ENCODE measurements at places on chromosomes 3 and 15.

- peak; percentile 58 for DNase-seq
Measured at GRCh38 chr3:105866656-105867653, 1.9 kb downstream of the CBLB start.

DNA sequence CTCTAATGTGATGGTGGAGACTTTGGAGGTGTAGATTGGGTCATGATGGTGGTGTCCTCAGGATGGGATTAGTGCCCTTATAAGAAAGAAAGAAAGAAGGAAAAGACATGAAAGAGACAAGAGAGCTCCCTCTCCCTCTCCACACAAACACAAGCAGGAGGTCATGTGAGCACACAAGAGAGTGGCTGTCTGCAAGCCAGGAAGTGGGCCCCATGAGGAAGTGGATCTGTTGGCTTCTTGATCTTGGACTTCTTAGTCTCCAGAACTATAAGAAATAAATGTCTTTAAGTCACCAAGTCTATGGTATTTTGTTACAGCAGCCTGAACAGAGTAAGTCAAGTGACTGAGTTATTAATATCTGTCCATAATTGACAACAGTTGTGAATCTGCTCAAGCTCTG, 17.1 kb downstream of the IQCB1 start:
- DNase-seq, result no peak

DNA sequence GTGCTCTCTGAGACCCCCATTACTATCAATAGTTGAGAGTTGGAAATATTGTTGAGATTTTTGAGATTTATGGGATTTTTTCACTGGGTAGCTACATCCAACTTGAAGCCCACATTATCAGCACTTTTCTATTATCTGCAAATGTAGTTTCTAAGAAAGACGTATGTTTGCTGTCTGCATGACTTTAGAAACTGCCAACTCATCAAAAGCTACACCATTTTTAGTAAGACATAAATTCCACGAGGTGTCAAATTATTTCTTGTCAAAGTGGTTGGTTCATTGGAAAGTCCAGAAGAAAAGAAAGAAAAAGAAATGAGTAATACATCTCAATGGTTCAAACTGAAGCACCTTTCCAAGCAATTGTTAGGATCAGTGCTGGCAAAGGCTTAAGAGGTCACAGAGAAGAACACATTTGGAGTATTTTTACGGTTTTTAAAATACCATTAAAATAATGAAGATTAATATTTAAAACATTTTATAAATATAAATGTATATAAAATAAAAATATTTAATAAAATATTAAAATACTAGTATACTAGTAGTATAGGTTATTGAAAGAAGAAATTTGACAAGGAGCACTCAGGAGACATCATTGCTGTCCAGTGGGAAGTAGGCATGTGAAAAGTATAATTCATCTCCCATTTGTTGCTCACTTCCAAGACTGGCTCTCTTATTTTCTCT, 463.5 kb downstream of the TAFA4 start:
- DNase-seq, result no peak

DNA sequence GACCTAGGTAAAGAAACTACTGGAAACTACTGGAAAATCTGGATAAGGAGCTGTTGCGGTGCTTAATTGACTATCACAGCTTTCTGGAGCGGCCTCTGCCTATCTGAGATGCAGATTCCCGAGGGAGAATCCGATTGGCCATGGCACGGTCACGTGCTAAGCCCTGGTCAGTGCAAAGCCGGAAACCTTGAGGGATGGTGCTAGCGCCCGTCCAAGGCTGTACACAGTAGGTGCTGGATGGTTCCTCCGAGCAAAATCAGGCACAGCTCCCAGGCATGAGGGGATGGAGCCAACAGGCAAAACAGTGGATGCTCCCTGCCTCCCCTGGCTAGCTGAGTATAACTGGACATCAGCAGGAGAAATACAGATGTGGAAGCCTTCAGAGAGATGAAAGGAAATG, 238.7 kb upstream of the HES1 start:
- DNase-seq, result no peak

DNA sequence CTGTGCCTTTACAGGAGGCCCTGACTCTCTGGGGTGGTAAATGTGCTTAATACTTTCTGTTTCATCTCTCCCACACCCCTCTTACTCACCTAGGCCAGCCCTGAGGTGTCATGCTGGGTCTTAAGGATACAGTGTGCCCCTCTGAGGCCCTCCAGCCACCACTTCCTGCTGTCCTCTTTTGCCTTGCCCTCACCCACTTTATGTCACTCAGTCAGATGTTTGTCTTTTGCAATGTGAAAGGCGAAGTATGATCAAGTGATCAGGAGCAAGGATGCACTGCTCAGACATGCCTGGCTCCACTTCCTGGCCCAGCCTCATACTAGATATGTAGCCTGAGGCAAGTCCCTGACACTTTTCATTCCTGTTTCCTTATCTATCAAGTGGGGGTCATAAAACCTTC, 339.0 kb upstream of the NR2E3 start:
- no peak for DNase-seq

GRCh38 chr3:157559401-157559800, 56.2 kb upstream of the VEPH1 start:
- DNase-seq, result no peak

- DNase-seq, result no peak
Measured at GRCh38 chr3:39021465-39022285, 30.1 kb downstream of the SCN11A start.

GRCh38 chr3:116445990-116446389, 703 bp upstream of the LSAMP start:
- DNase-seq, result peak; percentile 81

DNA sequence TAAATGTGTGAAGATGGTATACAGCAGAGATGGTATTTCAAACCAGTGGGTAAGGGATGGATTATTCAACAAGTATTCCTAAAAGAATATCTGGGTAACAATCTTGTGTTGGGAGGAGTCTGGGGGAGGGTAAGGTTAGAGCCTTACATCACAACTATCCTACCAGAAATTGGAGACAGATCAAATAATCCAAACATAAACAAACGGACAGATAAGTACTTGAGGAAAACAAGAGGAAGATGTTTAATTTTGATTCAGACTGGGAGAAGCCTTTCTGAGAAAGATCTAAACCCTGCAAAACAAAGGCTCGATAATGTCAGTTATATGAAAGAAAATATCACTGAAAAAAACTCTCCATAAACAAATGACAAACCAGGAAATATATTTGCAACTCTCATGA, 77.9 kb downstream of the SLC9A9 start:
- DNase-seq, result no peak

- DNase-seq, result no peak
Measured at GRCh38 chr3:108035751-108036150, 55.1 kb downstream of the CD47 start.

GRCh38 chr3:107076946-107077345, 300.3 kb upstream of the CCDC54 start:
- no peak for DNase-seq

DNA sequence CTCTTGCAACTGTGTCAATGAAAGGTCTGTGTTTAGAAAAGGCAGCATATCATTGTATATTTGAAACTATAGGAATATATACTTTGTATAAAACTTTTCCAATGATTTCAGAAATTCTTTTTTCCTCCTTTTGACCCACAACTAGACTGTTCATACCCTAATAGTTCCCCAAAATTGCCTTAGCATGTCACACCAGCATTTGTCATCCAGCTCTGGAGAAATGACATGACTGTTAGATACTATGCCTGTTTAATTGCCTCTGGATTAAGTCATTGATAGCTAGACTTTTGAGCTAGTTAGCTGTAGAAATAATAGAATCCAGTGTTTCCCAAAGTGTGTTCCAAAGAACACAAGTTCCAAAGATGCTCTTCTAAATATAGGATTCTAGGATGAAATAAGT, 32.4 kb downstream of the B3GALNT1 start:
- no peak for DNase-seq

GRCh38 chr3:5296362-5296761, 108.9 kb downstream of the EDEM1 start:
- DNase-seq, result no peak

DNA sequence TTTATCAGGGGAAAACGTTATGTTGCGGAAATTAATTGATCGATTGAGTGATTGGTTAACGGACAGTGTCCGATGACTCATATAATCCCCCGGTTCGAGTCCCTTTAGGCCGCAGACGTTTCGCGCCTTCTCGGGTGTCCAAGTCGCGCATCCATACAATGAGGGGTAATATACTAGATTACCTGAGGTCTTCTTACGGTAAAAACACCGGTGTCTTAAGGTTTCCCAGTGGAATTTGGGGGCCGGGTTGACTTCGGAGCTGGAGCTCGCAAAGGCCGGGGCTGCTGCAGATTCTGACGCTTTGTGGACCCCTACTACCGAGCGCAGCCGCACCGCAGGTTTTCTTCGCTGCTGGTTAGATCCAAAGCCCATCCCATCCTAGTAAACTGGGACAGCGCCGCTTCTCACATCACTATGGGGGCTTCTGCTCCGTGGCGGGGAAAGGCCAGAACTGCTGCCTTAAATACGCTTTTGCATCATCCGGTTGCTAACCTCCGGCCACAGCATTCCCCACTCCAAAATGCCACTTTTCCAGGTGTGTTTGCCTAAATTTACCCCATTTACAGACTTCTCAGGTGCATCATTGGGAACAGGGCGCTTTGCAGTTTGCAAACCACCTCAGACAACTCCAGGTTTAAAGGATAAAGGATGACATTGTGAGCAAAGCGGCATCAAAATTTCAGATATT, 858 bp upstream of the SACM1L start:
- peak; percentile 54 for DNase-seq

DNA sequence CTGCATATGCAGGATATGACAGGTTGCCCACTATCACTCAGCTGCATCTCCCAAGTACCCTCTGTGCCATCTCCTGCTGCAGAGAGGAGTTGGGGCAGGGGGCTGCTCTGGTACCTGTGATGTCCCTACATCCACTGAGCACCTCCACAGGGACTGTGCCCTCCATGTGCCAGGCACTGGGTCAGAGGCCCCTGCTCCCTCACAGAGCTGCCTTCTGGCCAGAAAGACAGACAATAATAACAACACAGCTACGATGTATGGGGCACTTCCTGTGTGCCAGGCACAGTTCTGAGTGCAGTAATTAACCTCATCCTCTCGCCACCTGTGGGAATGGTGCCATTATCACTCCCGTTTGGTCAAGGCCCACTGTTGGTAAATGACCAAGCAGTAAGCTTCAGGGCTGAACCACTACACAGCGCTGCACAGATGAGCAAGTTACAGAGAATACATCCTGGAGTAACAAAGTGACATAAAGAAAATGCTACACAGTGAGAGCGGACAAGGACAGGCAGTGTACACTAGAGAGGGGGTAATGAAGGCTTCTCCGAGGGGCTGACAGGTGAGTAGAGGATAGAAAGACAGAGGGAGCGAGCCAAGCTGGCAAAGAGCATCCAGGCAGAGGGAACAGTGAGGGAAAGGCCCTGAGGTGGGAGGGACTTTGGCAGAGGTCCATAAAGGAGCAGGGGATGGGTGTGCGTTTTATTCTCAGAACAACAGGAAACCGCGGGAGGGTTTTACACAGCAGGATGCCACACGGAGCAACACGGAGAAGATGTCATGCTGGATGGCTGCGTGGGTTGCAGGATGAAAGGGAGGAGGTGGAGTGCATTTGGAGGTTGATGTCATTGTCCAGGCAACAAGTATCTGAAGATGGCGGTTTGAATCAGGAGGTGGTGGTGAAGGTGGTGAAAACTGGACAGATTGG, 13.6 kb downstream of the WNT7A start:
- DNase-seq, result no peak

GRCh38 chr3:32500231-32500630, 2.4 kb downstream of the CMTM6 start:
- DNase-seq, result no peak

DNA sequence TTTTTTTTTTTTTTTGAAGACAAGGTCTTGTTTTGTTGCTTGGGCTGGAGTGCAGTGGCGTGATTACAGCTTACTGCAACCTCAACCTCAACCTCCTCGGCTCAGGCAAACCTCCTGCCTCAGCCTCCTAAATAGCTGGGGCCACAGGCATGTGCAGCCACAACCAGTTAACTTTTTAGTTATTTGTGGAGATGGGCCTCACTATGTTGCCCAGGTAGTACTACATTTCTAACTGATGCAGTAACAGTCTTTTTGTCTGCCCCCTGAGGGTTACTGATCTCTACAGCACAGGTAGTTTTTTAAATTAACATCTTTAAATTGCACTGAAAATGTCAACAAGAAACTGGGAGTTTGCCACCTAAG, 3.4 kb upstream of the LMLN start:
- peak; percentile 27 for DNase-seq

GRCh38 chr3:16388850-16389441, 123.9 kb downstream of the OXNAD1 start:
- DNase-seq, result no peak

- no peak for DNase-seq
Measured at GRCh38 chr15:28890711-28891495, 5.1 kb downstream of the APBA2 start.

- DNase-seq, result no peak
Measured at GRCh38 chr15:93360976-93361375, 272.0 kb upstream of the RGMA start.

- DNase-seq, result no peak
Measured at GRCh38 chr15:38690216-38690615, 125.6 kb upstream of the RASGRP1 start.

- peak; percentile 84 for DNase-seq
Measured at GRCh38 chr3:129121792-129122411, at the start of gene RAB43. Gene RAB43, minus strand, starts transcription at chr3:129121804. Its CDS starts 315 bp downstream, at chr3:129121489.

- peak; percentile 88 for DNase-seq
Measured at GRCh38 chr3:14319654-14320182, 82.7 kb upstream of the SLC6A6 start.

GRCh38 chr3:63400246-63400860, 122.2 kb downstream of the SYNPR start:
- no peak for DNase-seq

GRCh38 chr3:52172262-52172757, 18.1 kb upstream of the POC1A start:
- no peak for DNase-seq

GRCh38 chr15:99562238-99562637, 3.5 kb upstream of the MEF2A start:
- DNase-seq, result no peak

DNA sequence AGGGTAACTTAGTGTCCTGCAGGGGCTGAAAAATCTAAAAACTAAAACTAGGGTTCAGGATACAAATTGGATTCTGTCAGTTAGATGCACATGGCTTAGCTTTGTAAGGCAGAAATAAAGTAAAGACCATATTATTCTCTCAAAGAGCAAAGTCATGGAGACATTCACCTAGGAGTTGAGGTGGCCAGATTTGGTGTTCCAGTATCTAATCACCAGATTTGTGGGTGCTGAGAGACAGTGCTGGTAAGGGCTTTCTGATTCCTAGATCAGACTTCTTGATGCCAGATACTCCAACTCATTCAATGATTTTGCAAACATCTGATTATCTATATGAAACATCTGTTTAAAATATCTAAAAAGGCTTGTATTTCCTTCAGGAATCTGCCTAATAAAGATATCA, 28.3 kb upstream of the TBC1D5 start:
- DNase-seq, result no peak

- no peak for DNase-seq
Measured at GRCh38 chr3:184366619-184367289, 5.2 kb downstream of the POLR2H start.
